ENCODE measurements at places on chromosomes 2 and 18.
A peak's percentile ranks its signal among the peaks of the same experiment; 100 is the strongest.

GRCh38 chr2:24076849-24077534 lies 866 bp upstream of the SF3B6 start:
- no peak for DNase-seq

DNA sequence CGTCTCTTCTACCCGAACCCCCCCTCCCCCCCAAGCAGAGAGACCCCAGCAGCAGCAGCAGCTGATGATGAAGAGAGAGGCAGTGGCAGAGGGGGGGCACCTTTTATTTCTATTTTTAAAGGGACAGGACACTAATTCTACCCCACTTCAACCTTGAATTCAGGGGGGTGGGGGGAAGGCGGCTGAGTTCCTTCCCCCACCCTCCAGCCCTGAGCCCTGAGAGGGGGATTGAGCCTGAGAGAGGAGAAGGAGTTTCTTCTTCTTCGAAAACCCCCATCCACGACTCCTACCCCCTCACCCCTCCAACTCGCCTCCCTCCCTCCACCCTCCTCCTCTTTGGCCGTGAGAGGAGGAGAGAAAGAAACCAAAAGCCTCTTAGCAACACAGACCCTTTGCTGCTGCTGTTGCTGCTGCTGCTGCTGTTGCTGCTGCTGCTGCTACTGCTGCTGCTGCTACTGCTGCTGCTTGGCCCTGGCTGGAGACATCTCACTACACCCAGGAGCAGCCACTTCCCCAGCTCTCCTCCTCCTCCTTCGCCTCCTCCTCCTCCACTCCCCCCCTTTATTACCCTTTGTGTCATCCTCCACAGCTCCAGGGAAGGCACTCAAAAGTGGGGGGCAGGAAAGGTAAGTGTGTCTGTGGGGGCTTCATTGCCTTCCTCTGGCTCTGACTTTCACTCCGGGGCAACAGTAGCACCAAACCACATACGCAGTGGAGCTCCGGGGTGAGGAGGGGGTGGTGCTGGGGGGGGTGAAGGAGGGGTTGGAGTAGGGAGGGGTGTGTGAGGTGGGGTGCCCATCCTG lies at the start of gene MBD5:
TSS of gene MBD5 (plus strand) at position 33 of the 803 bp plus-strand sequence.
- DNase-seq = peak; percentile 65

DNA sequence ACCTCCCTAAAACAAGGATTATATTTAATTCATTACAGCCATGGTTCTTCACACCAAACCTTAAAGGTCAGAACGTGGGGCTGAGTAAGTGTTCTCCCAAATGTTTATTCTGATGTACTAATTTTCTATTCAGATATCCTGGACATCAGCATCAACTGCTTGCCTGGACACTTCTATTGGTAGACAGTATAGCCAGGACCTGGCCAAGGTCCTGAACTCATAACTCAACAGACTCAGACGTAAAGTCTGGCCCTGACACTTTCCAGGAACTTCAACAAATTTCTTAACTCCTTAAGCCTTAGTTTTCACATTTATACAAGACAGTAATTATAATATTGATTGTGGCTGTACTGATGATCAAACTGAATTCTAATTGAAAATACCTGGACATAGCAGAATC lies 89.1 kb downstream of the AKAIN1 start:
- no peak for DNase-seq

DNA sequence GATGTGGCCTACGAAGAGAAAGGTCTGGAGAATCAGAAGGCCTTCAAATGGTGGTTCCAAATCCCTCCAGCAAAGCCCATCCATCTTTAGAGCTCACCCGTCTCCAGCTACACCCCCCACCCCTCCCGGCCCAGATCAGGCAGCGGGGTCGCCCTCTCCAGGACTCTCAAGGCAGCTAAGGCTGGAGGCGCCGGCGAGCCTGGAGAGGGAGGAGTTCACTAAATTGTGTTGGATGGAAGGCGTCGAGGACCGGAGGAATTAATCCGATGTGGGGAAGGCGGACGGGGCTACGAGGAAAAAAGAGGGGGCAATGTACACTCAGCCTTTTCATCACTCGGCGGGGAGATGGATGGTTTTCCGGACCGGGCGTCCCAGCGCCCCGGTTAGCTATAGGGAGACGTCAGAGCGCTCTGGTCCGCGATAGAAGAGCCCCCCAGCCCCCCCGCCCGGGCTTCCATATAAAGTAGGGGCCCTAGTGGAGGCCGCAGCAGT lies at the start of gene GRP:
TSS of gene GRP (plus strand) at position 487 of the 492 bp plus-strand sequence. CDS start 108 bp downstream, outside the sequence.
- peak; percentile 76 for DNase-seq
